ENCODE measurements at places on chromosomes 7 and 10. TPM values are rescaled to one million over a fixed set of nuclear protein-coding genes. Genes with fewer than 3 reads are reported as not detected.

SFXN3 gene
- 22.5 TPM for polyA plus RNA-seq

UPK3B gene
- 0.22 TPM for polyA plus RNA-seq

CBLL1 gene
- polyA plus RNA-seq, result 19.3 TPM

NPC1L1 gene
- polyA plus RNA-seq, result 0.04 TPM

WEE2 gene
- polyA plus RNA-seq, result 0.09 TPM

SUN3 gene
- polyA plus RNA-seq, result not detected

GLCCI1 gene
- polyA plus RNA-seq, result 14.6 TPM

GPR37 gene
- polyA plus RNA-seq, result 17.8 TPM

ABCB1 gene
- 0.38 TPM for polyA plus RNA-seq

GIMAP8 gene
- polyA plus RNA-seq, result 6.1 TPM

NACAD gene
- polyA plus RNA-seq, result 4.4 TPM

MYL7 gene
- 7.0 TPM for polyA plus RNA-seq

Data from forelimb muscle (tissue), 1 donor.